Astrocyte (in vitro differentiated cells and primary cell): ENCODE measurements at places on chromosomes 2 and 18. TPM values are rescaled to one million over a fixed set of nuclear protein-coding genes. Genes with fewer than 3 reads are reported as not detected.

Gene RGPD8
- total RNA-seq: 9.6 and 11.6 TPM in 2 replicates

Gene TP53I3
- 83.6 and 93.2 TPM in 2 replicates for total RNA-seq

Gene STPG4
- total RNA-seq: 0.55 and 0.64 TPM in 2 replicates

Gene LCT
- total RNA-seq: not detected in 2 replicates

Gene ATP5MC3
- total RNA-seq: 273 and 289 TPM in 2 replicates

Gene ENOSF1
- 14.4 and 15.2 TPM in 2 replicates for total RNA-seq

Gene ASTL
- total RNA-seq: not detected in 2 replicates

Gene GPR75
- 4.0 and 5.0 TPM in 2 replicates for total RNA-seq

Gene TBR1
- not detected in 2 replicates for total RNA-seq

GRCh38 chr2:127844973-127845372 is 13.0 kb downstream of the POLR2D start:
- peaks cover 23% of the 10 kb centered on the region for H3K36me3 ChIP-seq
- H3K27ac ChIP-seq: no peak overlapping the region
- H3K4me1 ChIP-seq: no peaks in the 10 kb centered on the region
- H3K27me3 ChIP-seq: no peaks in the 10 kb centered on the region
- no peak for DNase-seq
- no peak overlapping the region for H3K4me3 ChIP-seq

DNA sequence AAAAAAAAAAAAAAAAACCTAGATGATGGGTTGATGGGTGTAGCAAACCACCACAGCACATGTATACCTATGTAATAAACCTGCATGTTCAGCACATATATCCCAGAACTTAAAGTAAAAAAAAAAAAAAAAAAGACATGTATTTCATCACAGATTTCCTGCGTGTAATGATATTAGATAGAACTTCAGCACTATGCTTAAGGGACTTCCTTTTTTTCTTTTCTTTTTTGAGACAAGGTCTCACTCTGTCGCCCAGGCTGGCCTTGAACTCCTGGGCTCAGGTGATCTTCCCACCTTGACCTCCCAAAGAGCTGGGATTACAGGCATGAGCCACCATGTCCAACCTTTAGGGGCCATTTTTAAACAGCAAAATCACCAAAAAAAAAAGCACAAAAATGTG is 42.0 kb downstream of the NEURL3 start:
- H3K27ac ChIP-seq: no peak overlapping the region
- no peaks in the 10 kb centered on the region for H3K4me1 ChIP-seq
- H3K36me3 ChIP-seq: no peaks in the 10 kb centered on the region
- H3K27me3 ChIP-seq: no peaks in the 10 kb centered on the region

GRCh38 chr2:222969491-222969890 is 82.5 kb upstream of the KCNE4 start:
- H3K27me3 ChIP-seq: no peaks in the 10 kb centered on the region
- no peak overlapping the region for H3K4me3 ChIP-seq
- no peaks in the 10 kb centered on the region for H3K36me3 ChIP-seq

GRCh38 chr2:169715379-169716237 is 18.0 kb upstream of the KLHL23 start:
- no peaks in the 10 kb centered on the region for H3K4me1 ChIP-seq
- no peaks in the 10 kb centered on the region for H3K27me3 ChIP-seq
- DNase-seq: no peak

GRCh38 chr18:49431165-49431962 is 29.1 kb downstream of the DYM start:
- no peak overlapping the region for H3K27ac ChIP-seq
- peak; percentile 4 for DNase-seq
- H3K27me3 ChIP-seq: no peaks in the 10 kb centered on the region
- H3K36me3 ChIP-seq: peaks cover 2% of the 10 kb centered on the region

DNA sequence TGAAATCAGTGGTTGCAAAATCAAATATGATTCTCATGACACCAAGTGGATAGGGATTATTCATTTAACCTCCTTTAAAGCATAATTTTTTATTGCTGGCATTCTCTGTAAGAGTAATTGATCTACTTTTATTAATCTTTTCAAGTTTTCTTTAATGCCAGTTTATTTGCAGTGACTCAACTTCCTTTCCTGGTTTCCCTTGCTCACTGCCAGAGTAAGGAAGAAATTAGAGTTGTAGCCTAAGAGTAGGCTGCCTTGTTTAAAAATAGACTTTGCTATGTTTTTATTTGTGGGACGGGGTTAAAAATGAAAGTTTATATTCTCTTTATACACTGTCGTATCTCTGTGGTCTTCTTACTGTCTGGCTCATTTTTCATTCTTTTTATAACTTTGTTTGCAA is 148.6 kb downstream of the WDR7 start:
- H3K4me3 ChIP-seq: no peak overlapping the region
- no peak overlapping the region for H3K27ac ChIP-seq
- no peaks in the 10 kb centered on the region for H3K36me3 ChIP-seq
- H3K27me3 ChIP-seq: no peaks in the 10 kb centered on the region

- H3K27ac ChIP-seq: no peak overlapping the region
- no peak overlapping the region for H3K4me3 ChIP-seq
- H3K4me1 ChIP-seq: peaks cover 3% of the 10 kb centered on the region
- no peaks in the 10 kb centered on the region for H3K36me3 ChIP-seq
- peak; percentile 40 for DNase-seq
- H3K27me3 ChIP-seq: no peaks in the 10 kb centered on the region
Observed at GRCh38 chr18:60358516-60358915, 14.1 kb downstream of the MC4R start.

DNA sequence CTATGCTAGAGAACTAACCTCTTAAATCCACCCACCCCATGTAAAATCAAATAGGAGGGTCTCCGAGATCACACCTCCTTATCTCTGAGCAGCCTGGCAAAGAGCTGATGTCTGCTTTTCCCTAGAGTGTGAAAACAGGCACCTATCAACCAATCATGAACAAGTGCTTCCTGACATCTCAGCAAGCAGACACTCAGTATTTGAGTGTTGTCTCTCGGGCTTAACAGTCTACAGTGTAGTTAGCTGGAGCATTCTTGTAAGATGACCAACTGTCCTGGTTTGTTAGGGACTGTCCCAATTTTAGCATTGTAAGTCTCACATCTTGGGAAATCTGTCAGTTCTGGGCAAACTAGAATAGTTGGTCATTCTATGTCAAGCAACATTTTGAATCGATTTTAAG is 26.4 kb downstream of the MARCHF4 start:
- no peak for DNase-seq
- H3K4me3 ChIP-seq: no peak overlapping the region
- no peak overlapping the region for H3K27ac ChIP-seq

DNA sequence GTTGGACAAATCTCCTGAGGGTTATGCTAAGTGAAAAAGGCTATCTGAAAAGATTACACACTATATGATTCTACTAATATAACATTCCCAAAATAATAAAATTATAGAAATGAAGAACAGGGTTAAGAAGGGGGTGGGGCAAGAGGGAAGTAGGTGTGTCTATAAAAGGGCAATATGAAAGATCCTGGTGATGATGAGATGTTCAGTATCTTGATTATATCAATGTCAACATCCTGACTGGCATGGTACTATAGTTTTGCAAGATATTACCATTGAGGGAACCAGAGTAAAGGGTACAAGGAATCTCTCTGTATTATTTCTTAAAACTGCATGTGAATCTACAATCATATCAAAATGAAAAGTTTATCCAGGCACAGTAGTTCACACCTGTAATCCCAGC is 16.7 kb downstream of the CFAP53 start:
- no peak overlapping the region for H3K27ac ChIP-seq
- H3K4me1 ChIP-seq: no peaks in the 10 kb centered on the region
- DNase-seq: no peak
- no peaks in the 10 kb centered on the region for H3K27me3 ChIP-seq
- no peak overlapping the region for H3K4me3 ChIP-seq

DNA sequence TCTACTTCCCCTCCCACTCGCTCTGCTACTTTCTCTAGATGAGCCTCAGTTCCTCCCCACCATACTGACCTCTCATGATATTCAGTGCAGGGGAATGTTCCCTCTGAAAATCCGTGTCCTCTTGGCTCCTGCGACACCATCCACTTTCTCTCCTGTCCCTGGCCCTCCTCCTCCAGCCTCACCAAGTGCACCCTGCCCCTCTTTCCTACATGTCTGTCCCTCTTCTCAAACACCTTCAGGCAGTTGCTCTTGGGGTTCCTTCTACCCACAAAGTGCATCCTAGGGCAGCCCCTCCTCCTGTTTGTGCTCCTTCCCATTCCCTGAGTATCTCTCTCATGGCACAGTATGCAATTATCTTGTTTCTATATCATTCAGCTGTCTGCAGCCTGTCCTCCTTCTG is 246.4 kb upstream of the RAB6C start:
- H3K36me3 ChIP-seq: no peaks in the 10 kb centered on the region
- no peak overlapping the region for H3K4me3 ChIP-seq
- no peaks in the 10 kb centered on the region for H3K27me3 ChIP-seq
- no peak for DNase-seq
- H3K27ac ChIP-seq: no peak overlapping the region

GRCh38 chr2:9484533-9484932 is 10.2 kb downstream of the IAH1 start:
- H3K4me1 ChIP-seq: peaks cover 18% of the 10 kb centered on the region
- peak; percentile 53 for DNase-seq
- peaks cover 42% of the 10 kb centered on the region for H3K36me3 ChIP-seq
- no peaks in the 10 kb centered on the region for H3K27me3 ChIP-seq

GRCh38 chr18:27839141-27839540 is 337.8 kb downstream of the CDH2 start:
- no peaks in the 10 kb centered on the region for H3K36me3 ChIP-seq
- peak overlapping the region; percentile 77 for H3K27ac ChIP-seq
- H3K4me1 ChIP-seq: peaks cover 29% of the 10 kb centered on the region
- H3K4me3 ChIP-seq: no peak overlapping the region

- H3K4me3 ChIP-seq: no peak overlapping the region
- no peak for DNase-seq
- no peaks in the 10 kb centered on the region for H3K36me3 ChIP-seq
Observed at GRCh38 chr2:85914922-85915321, 26.1 kb upstream of the ST3GAL5 start.

GRCh38 chr2:43221763-43222474 is 4.5 kb downstream of the ZFP36L2 start:
- DNase-seq: peak; percentile 97
- H3K27ac ChIP-seq: peak overlapping the region; percentile 93
- no peaks in the 10 kb centered on the region for H3K36me3 ChIP-seq
- peak overlapping the region; percentile 81 for H3K4me3 ChIP-seq

GRCh38 chr2:98454500-98455235 is 10.0 kb downstream of the INPP4A start:
- DNase-seq: no peak
- no peak overlapping the region for H3K4me3 ChIP-seq
- H3K27ac ChIP-seq: no peak overlapping the region
- H3K27me3 ChIP-seq: no peaks in the 10 kb centered on the region
- peaks cover 3% of the 10 kb centered on the region for H3K4me1 ChIP-seq
- no peaks in the 10 kb centered on the region for H3K36me3 ChIP-seq

GRCh38 chr2:9239616-9240015 is 33.0 kb downstream of the ASAP2 start:
- DNase-seq: no peak
- H3K27me3 ChIP-seq: no peaks in the 10 kb centered on the region
- no peaks in the 10 kb centered on the region for H3K36me3 ChIP-seq
- no peak overlapping the region for H3K27ac ChIP-seq
- H3K4me3 ChIP-seq: no peak overlapping the region
- peaks cover 43% of the 10 kb centered on the region for H3K4me1 ChIP-seq

DNA sequence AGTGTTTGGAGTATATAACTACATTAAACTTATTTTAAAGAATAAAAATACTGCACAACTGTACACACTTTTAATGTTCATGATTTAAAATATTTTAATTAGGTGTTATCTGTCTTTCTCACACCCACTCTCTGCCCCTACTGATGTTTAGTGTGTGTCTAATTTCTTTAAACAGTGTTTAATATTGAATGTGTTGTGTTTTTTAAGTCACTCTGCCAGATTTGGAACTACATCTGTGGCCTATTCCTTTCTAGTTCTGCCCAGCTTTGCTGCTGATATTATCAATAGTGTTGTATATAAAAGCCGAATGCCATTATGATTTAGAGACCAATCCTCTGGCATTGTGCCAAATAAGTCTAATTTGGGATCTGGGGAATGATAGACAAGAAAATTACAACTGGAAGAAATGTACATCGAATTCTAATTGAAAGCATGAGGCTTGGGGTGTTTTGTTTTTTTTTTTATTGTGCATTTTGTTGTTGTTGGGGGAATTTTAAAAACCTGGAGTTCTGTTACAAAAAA is 398.0 kb downstream of the CPS1 start:
- H3K27ac ChIP-seq: no peak overlapping the region
- peaks cover 15% of the 10 kb centered on the region for H3K4me1 ChIP-seq
- DNase-seq: no peak
- H3K4me3 ChIP-seq: no peak overlapping the region
- H3K36me3 ChIP-seq: no peaks in the 10 kb centered on the region

DNA sequence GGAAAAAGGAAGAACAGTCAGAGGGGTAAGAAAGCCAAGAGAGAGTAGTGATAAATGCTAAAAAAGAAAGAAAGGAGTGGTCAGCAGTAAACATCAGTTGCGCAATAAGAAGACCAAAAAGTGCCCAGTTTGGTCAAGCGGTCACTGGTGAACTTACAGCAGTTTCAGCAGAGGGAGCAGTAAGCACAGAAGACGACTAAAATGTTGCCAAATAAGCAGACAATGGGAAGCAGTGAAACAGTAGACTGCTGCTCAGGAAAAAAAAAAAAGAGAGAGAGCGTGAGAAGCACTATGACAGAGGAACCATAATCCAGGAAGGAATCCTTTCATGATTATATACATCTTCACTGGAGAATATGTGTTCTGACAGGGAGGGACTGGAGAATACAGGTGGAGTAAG is 45.8 kb downstream of the DNAJC10 start:
- H3K4me1 ChIP-seq: no peaks in the 10 kb centered on the region
- no peak overlapping the region for H3K27ac ChIP-seq
- H3K36me3 ChIP-seq: peaks cover 51% of the 10 kb centered on the region
- no peaks in the 10 kb centered on the region for H3K27me3 ChIP-seq

DNA sequence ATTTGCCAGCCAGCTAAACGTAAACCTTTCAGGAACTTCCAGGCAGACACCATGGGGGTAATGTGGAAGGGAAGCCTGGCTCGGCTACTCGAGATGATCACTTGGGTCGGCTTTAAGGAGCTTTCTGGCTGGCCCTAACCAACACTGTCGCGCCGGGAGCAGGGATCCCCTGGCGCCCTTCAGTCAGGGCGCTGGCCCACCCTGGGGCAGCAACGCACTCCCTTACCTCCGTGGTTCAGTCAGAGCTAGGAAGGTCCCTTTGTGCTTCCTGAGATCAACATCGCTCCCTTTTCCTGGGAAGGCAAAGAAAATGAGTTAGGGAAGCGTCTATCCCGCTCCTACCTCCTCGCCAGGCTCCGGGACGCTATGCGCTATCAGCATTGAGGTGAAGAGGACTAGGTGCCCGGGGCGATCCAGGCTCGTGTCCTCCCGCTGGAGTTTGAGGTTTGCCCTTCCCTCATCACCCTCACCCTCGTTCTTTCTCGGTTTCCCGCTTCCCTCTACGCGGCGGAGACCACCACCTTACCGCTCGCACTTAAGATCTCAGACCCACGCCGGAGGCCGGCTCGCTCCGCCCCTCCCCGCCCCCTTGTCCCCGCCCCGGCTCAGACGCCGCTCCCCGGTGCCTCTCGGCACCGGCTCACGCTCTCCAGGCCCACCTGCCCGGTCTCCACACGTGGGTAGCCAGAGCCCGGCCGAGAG is 449 bp upstream of the ATRAID start:
- DNase-seq: no peak
- H3K4me1 ChIP-seq: peaks cover 12% of the 10 kb centered on the region
- H3K36me3 ChIP-seq: peaks cover 21% of the 10 kb centered on the region
- H3K27ac ChIP-seq: peak overlapping the region; percentile 24
- peak overlapping the region; percentile 80 for H3K4me3 ChIP-seq

GRCh38 chr18:73244401-73244800 is 376.6 kb upstream of the NETO1 start:
- DNase-seq: peak; percentile 12
- no peak overlapping the region for H3K27ac ChIP-seq
- H3K4me1 ChIP-seq: no peaks in the 10 kb centered on the region
- H3K27me3 ChIP-seq: no peaks in the 10 kb centered on the region
